ENCODE measurements at places on chromosomes 13 and 19.

GRCh38 chr19:16226878-16227836 is 29.4 kb downstream of the AP1M1 start:
- DNase-seq: no peak

DNA sequence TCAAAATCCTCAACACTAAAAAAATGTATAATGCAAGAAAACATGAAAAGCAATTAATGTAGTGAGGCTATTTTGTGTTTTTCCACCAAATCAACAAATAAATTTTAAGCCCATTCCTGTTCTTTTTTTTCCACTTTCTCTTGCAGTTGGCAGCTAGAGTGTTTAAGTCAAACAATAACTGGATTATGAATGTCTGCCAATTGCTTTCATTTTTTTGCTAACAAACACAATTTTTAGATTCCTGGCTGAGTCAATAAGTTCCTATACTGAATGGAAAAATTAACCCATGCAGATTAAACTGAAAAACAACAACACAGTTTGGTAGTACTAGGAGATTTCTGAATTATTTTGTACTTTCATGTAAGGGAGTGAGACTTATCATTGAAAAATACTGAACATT is 232.4 kb downstream of the SLITRK5 start:
- DNase-seq: no peak

- DNase-seq: peak; percentile 92
Observed at GRCh38 chr19:3175781-3176714, 2.5 kb upstream of the S1PR4 start.

DNA sequence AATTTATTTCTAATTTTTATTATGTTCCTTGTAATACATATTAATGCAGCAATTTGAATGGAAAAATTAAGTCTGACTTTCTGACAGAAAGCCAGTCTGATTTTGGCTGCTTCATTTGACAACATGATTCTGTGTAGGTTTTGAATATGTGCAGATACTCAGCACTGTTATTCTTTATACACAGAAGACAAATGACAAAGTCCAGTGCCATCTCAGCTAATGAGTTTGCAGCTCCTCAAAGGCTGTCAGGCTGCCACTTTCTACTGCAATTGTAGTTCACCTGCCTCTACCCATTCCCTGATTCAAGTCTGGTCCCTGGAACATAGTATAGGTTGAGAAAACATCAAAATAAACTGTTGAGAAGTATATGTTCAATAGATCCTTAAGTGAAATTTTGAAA is 2.9 kb upstream of the CHAMP1 start:
- DNase-seq: no peak

DNA sequence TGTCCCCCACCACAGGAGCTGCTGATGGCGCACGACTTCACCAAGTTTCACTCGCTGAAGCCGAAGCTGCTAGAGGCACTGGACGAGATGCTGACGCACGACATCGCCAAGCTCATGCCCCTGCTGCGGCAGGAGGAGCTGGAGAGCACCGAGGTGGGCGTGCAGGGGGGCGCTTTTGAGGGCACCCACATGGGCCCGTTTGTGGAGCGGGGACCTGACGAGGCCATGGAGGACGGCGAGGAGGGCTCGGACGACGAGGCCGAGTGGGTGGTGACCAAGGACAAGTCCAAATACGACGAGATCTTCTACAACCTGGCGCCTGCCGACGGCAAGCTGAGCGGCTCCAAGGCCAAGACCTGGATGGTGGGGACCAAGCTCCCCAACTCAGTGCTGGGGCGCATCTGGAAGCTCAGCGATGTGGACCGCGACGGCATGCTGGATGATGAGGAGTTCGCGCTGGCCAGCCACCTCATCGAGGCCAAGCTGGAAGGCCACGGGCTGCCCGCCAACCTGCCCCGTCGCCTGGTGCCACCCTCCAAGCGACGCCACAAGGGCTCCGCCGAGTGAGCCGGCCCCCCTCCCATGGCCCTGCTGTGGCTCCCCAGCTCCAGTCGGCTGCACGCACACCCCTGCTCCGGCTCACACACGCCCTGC is 4.4 kb upstream of the NOP53 start:
- no peak for DNase-seq

GRCh38 chr19:960020-960419 is 24.1 kb upstream of the WDR18 start:
- DNase-seq: no peak

- no peak for DNase-seq
Observed at GRCh38 chr19:419721-420515, 11.0 kb upstream of the C2CD4C start.

GRCh38 chr13:51559946-51560735 is 24.1 kb upstream of the WDFY2 start:
- DNase-seq: no peak

GRCh38 chr13:101709952-101710351 is 257.5 kb downstream of the ITGBL1 start:
- DNase-seq: no peak

DNA sequence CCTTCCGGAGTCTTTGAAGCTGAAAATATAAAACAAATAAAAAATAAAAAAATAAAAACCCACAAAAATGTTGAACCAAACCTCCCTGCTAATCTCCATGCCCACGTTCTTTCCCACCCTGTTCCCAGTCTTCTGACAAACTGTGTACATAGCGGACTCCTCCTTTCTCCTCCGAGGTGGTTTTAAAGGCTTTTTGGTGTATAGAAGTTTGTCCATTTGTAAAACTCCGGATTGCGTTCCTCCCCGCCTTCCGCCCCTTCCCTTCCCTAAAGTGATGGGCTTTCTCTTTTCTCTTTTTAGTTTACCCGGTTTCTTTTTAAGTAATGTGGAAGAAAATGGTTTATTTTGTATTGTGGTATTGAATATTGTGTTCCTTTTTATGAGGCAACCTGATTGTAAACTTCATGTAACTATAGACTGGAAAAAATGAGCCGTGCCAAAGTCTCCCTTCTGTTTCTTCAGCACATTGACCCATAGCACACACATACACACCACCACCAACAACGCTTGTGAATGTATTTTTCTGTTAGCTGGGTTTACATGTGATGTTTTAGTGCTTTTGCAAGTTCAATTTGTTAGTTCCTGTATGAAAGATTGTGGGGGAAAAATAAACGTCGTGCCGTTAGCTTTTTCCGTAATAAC is 4.4 kb downstream of the ZIC2 start:
- DNase-seq: no peak

DNA sequence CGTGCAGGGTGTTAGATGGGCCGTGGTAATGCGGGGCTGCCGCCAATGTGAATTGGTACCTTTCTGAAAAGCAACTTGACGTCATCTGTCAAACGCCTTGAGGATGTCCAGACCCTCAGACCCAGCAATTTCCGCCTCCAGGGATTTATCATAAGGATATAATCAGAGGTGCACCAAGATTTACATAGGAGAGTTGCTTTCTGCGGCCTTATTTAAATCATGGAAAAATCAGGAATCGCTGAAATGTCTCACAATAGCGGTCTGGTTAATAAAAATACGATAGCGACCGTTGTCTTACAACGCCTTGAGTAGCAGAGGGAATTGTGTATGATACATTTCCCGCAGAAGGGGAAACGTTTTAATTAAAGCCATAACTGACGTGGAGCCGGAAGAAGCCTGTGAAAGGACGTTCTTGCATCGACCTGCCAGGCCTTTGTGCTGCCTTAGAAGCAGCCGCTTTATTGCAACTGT is 32.3 kb upstream of the NDUFS7 start:
- DNase-seq: no peak

GRCh38 chr19:49801966-49802661 is 11.0 kb downstream of the FUZ start:
- no peak for DNase-seq

GRCh38 chr13:40063703-40064102 is 408.2 kb downstream of the COG6 start:
- peak; percentile 41 for DNase-seq

GRCh38 chr13:39699274-39699673 is 43.8 kb downstream of the COG6 start:
- no peak for DNase-seq

DNA sequence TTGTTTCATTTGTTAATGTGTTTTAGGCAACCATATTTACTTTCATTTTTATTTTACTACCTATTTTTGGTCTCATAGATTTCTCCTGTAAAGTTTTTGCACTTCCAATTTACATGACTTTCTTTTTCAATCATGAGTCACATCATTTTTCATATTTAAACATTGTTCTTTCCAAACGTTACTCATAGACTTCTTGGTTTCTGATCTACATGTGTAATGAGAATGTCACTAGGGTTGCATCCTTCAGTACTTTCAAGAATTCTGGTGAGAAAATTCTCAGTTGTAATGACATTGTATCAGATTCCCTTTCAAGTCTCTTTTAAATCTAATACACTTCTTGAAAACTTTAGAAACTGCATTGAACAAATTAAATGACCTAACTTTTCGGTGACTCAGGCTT is 991.7 kb downstream of the EFNB2 start:
- peak; percentile 4 for DNase-seq

- DNase-seq: peak; percentile 97
Observed at GRCh38 chr13:33279414-33280278, 5.9 kb downstream of the STARD13 start.

DNA sequence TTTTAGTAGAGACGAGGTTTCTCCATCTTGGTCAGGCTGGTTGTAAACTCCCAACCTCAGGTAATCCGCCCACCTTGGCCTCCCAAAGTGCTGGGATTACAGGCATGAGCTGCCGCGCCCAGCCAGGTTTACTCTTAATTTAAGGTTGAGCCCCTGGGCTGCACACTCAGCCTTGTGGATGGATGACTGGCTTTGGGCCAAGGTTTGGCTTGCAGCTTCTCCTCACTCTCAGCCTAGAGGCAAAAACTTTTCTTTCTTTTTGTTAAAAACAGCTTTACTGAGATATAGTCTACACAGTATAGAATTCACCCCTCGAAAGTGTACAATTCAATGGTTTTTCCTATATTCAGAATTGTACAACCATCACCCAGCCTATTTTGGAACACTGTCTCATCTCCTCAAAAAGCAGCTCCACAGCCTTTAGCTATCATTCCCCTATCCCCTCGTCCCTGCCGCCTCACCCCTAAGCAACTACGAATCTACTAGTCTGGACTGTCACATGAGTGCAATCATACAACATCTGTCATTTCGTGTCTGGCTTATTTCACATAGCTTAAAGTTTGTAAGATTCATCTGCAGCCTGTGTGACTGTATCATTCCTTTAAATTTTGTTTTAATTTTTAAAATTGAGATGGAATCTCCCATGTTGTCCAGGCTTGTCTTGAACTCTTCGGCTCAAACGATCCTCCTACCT is 14.5 kb upstream of the TSPAN16 start:
- peak; percentile 36 for DNase-seq

GRCh38 chr13:112602189-112602588 is 14.2 kb upstream of the TUBGCP3 start:
- DNase-seq: no peak

DNA sequence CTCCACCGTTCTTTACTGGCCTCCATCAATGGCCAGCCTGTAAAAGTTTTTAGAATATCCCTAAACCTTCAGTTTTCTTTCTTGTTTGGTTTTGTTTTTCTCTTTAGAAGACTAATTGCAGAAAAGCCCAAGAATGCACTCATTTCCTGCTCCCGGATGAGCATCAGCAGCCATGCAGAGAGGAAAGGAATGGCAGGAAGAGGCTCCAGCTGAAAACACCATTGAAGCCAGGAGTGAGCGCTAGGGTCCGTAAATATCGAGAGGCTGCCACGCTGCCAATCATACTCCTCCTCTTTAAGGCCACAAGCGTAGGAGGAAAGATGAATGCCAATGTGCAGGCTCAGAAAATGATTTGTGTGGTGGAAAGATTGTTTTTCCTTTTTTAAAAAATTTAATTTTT is 57.4 kb upstream of the UBE2L5 start:
- peak; percentile 42 for DNase-seq

- no peak for DNase-seq
Observed at GRCh38 chr19:36110487-36111199, at the start of gene OVOL3. TSS of gene OVOL3 (plus strand) at chr19:36111143. CDS start at chr19:36111203, 60 bp downstream.

DNA sequence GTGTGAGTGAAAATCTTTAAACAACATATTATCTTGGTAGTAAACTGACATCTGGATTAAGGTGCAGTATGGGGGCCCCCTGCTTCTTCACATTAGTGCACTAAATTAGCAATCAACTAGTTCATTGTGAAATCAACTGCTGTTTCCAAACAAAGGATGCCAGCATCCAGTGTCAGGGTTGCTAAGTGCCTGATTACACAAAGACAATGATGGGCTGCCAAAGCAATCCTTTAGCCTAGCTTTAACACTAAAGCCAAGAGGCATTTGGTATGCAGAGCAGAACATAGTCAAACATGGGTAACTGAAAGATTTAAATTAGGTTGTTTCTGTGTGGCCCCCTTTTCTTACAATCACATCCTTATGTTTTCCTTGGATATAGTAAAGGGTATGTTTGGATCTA is 543.1 kb upstream of the SLITRK5 start:
- DNase-seq: peak; percentile 26

GRCh38 chr19:14519245-14519859 is 1.2 kb upstream of the DNAJB1 start:
- DNase-seq: no peak

DNA sequence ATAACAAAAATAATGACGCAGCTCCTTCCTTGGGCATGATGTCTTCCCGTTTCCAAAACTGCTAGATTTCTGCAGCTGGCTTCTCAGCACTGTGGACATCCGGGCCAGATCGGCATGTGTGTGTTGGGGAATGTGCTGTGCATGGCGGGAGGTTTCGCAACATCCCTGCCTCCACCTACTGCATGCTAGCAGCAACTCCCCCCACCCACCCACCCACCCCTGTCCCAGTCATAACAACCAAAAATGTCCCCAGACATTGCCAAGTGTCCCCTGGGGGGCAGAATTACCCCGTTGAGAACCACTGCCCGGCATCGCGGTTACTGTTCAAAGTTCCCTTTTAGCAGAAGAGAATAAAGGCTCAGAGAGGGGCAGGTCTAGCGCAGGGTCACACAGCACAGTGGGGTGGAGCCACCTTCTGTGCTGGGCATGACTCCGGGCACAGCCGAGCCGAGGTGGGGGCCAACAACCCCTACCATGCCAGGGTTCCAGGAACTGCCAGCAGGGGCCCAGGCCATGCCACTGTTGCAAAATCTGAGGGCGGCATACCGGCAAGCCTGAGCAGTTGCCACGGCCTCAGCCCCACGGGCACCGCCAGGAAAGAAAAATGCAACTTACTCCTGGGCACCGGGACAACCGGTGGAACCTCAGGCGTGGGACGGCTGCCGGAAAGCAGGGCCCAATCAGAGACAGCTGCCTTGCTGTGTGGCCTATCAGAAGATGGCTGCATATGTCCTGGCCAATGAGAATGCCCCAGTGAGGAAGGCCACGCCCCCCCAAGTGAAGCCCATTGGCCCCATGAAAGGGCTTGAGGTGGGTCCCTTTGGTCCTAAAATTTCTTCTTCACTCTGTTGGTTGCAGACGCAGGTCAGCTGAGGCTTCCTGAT is 22.5 kb upstream of the NFIC start:
- peak; percentile 87 for DNase-seq

- DNase-seq: peak; percentile 5
Observed at GRCh38 chr13:103188713-103189326, 122.6 kb upstream of the SLC10A2 start.

DNA sequence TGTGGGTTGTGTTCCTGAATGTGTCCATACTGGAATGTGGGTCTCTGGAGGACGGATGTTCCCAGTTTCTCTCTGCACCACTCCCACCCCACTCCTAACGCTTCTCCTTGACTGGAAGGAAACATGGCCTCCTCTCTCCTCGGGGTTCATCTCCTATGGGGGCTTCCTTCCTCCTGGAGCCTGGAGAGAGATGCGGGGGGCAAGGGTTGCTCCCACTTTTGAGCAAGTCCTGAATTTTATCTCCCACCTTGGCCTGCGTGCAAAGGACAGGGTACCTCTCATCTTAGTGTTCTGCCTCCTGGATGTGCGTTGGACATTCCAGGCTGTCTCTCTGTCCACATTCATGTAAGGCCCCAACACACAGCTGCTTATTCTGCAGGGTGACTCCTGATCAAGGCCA is 52.5 kb upstream of the UQCRFS1 start:
- no peak for DNase-seq

All from M059J (cell line).